ENCODE measurements at places on chromosomes 12 and 14.

DNA sequence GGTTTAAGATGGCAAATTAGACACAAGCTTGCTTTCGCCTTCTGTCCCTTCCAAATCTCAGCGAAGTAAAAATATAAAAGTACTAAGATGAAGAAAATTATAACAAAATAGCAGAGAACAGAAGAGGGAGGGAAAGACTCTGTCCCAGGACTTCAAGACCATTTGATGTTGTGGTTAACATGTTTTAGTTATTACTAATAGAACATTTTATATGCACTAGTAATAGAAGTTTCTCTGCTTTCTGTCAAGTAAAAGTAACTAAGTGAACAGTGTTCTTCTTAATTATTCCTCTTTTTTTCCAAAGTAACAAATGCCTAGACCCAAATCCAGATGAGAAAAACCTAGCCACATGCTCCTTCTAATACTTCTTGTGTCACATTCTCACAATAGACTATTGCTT, 85.1 kb upstream of the DAAM1 start:
- DNase-seq: no peak

DNA sequence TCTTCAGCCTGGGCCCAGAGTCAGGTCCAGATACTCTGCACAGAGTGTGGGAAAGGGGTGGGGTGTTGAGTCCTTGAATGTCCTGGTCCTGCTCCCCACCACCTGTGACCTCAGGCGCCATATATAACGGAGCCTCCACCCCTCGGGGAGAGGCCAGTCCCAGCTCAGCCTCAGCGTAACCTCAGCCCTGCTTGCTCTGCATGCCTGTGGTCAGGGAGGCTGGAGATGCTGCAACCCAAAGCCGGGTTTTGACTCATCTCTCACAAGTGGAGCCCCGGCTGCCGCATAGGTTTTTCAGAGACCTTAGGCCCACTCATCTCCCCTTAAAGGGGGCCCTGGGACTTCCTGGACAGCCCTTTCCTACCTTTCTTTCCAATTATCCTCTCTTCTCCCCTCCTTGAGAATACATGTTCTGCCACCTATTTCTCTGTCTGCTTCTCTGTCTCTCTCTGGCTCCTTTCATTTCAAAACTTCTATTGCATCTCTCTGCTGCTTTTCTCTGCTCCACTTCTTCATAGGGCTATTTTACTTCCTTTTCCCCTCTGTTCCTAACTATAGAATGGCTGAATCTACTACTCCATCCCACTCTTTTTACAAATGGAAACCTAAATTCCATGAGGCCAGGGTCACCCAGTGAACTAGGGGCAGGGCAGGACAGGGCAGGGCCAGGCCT, 1.2 kb downstream of the ITGB7 start:
- DNase-seq: peak; percentile 94

GRCh38 chr12:79707830-79708229, 17.1 kb upstream of the PAWR start:
- no peak for DNase-seq

DNA sequence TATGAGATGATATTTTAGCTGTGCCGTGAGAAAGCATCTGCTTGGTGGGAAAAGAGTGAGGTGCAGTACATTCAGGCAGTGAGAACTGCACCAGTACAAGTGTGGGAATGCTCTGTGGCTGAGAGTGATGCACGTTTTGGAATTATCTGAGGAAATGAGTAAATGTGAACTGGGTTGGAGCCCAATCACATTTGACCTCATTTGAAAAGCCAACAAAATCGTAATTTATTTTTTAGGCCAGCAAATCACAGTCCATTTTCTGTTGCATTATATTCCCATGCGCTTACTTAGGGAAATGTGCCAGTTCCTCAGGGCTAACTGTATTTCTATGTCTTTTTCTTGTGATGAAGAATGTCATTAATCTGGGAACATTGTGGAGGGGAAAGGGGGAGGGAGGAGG, 77.3 kb downstream of the SNAPC1 start:
- no peak for DNase-seq

- DNase-seq: no peak
Observed at GRCh38 chr12:79871621-79872020, 63.3 kb downstream of the PPP1R12A start.

DNA sequence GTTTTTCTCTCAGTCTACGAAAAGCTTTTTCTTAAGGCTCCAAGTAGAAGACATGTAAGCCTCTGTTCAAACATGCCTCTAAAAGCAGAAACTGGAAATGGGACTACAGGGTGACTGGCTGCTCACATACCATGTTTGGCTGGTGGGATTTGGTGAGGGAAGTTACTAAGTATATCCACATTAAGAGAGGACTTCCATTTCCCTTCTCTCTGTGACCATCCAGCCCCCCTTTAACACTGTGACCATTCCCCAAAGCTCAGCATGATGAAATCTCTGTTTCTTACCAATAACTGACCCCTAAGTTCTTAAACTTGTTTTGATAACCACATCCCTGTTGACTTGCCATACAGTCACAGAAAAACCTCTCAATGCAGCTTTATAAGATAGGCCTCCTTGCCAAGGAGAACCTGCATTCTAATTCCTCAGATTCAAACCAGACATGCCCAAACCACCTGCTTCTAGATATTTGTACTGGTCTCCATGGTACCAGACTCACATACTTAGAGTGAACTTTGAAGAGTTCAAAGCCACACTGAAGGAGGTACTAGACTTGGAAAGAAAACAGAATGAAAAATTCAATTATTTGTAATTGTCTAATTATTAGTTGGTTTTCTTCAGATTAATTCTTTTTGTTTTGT, 102.2 kb downstream of the VEZT start:
- no peak for DNase-seq

DNA sequence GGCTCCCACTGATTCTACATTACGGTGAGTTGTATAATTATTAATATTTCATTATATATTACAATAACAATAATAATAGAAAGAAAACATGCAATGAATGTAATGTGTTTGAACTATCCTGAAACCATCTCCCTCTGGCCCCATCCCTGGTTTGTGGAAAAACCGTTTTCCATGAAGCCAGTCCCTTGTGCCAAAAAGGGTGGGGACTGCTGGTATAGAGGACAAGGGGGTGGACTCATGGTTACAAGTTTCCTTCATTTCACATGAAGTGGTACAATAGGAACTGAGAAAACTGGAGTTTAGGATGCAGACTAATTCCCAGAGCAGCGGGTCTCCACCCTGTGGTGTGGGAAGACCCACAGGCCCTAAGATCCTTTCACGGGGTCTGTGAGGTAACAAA, 3.0 kb upstream of the C1RL start:
- DNase-seq: no peak
